ENCODE measurements at places on chromosomes 2 and 18. TPM values are rescaled to one million over a fixed set of nuclear protein-coding genes. Genes with fewer than 3 reads are reported as not detected.

Gene LONRF2
- 0.08 TPM for total RNA-seq

Gene PROKR1
- not detected for total RNA-seq

GRCh38 chr2:217694291-217694690 is 308.5 kb downstream of the TNS1 start:
- H3K27me3 ChIP-seq, result peaks cover under 1% of the 10 kb centered on the region
- no peak overlapping the region for H3K4me3 ChIP-seq
- no peak overlapping the region for H3K27ac ChIP-seq
- no peaks in the 10 kb centered on the region for H3K4me1 ChIP-seq
- no peaks in the 10 kb centered on the region for H3K36me3 ChIP-seq
- no peak for DNase-seq

Gene MYO3B
- total RNA-seq, result 0.38 TPM

GRCh38 chr18:10965119-10965518 is 184.2 kb downstream of the PIEZO2 start:
- no peak overlapping the region for H3K4me3 ChIP-seq
- no peaks in the 10 kb centered on the region for H3K27me3 ChIP-seq
- H3K27ac ChIP-seq, result no peak overlapping the region
- DNase-seq, result no peak

GRCh38 chr2:133458280-133458679 is 110.0 kb downstream of the NCKAP5 start:
- H3K4me1 ChIP-seq, result no peaks in the 10 kb centered on the region
- H3K27me3 ChIP-seq, result no peaks in the 10 kb centered on the region
- no peak for DNase-seq
- H3K36me3 ChIP-seq, result no peaks in the 10 kb centered on the region
- H3K27ac ChIP-seq, result no peak overlapping the region

Gene RETSAT
- 30.1 TPM for total RNA-seq
